ENCODE measurements at places on chromosomes 16 and 17.
A peak's percentile ranks its signal among the peaks of the same experiment; 100 is the strongest.

- no peak for DNase-seq
These were observed 159.7 kb downstream of the USP31 start for GRCh38 chr16:22989598-22989997.

DNA sequence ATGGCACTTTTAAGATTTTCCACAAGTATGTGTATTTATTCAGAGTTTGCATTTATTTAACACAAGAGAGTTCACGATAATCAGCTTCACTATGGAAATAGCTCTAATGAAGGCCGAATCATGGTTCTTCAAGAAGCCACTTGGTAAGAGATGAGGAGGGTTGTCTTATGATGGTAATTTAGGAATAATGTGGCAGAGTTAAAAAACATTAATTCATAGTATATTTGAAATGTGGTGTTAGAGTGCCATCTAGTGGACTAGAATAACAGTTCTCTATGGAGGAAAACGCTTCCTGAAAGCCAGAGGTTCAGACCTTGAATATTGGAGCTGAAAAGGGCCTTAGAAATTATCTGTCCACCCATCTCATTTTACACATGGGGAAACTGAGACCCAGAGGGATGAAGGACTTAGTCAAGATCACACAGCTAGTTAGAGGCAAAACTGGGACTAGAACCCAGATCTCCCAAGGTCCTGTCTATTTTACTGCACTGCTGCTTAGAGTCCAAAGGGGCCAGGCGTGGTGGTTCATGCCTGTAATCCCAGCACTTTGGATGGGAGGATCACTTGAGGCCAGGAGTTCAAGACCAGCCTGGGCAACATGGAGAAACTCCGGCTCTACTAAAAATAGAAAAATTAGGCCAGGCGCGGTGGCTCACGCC lies 33.8 kb upstream of the KPNB1 start:
- peak; percentile 19 for DNase-seq

- DNase-seq = peak; percentile 96
These were observed 13.3 kb downstream of the CAVIN1 start for GRCh38 chr17:42409523-42410318.

DNA sequence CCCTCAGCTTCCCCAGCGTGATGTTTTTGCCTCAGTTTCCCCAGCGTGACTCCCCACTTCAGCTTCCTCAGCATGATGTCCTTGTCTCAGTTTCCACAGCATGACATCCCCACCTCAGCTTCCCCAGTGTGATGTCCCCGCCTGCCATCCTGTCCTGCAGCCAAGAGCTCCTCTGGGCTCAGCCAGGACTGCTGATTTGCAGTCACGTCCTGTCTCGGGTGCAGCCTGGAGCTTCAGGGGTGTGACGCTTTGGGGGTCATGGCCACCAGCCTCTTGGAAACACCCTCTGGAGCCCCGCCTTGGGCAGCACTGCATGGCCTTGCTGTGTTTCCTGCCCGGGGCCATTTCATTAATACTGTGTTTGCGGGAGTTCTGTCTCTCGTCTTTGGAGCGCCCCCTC lies 16.5 kb upstream of the NUDT16L1 start:
- DNase-seq = no peak

- DNase-seq = no peak
These were observed 579.6 kb upstream of the CDH5 start for GRCh38 chr16:65786916-65787315.

- DNase-seq = no peak
These were observed 267.1 kb upstream of the TBX2 start for GRCh38 chr17:61132524-61132923.

All from RWPE1 (cell line).